Fibroblast of mammary gland (primary cell): ENCODE measurements at places on chromosomes 4 and X.
A peak's percentile ranks its signal among the peaks of the same experiment; 100 is the strongest.

- DNase-seq: peak; percentile 27
Measured at GRCh38 chr4:3644849-3645627, 112.8 kb upstream of the LRPAP1 start.

DNA sequence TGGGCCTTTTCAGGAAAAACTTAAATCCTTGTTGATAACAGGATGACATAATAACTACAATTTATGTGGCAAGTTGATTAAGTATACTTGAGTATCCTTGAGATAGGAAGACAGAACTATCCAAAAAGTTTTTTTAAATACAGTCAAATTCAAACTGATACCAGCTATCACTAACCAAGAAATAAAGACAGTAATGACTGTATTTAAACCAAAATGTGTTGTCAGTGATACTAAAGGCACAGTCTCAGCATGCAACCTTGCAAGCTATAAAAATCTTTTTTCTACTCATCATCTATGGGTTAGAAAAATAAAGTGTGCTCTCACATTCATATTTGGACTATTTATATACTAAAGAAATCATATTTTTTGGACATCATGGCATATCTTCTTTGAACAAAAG, 64.7 kb downstream of the PAPSS1 start:
- no peak for DNase-seq

DNA sequence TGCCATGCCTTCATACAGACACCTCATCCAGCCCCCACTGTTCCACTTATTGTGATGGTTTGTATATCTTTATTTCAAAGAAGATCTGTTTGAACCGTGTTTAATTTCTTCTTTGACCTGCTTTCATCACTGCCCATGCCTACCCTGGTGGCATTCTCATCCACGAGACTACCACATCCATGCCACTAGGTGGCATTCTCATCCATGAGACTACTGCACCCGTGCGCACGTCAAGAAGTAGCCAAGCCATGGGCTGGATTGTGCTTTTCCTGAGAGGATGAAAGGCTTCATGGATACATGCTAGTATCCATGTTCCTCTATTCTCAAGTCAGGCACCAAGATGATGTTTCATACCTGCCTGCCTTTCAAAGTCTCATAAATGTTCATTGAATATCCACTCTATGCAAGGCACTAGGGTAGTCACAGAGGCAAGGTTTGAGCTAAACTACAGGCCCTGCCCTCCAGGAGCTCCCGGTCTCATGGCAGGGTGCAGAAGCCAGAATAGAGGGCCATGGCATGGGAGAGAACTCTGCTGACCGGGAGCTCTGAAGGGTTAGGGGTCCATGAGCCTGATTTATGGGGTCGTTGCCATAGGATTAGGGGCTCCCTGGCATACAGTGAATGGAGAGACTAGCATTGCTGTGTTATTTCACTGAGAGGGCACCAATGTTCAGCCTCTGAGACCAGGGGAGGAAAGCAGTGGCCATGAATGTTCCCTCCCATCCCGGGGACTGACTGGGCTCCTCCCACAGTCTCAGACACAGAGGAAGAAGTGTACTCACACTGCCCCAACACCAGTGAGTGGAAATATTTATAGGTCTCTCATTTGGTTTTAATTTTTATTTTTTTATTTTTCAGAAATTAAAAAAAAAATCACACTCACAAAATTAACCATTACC, 24.8 kb upstream of the EOLA2 start:
- peak; percentile 66 for DNase-seq

DNA sequence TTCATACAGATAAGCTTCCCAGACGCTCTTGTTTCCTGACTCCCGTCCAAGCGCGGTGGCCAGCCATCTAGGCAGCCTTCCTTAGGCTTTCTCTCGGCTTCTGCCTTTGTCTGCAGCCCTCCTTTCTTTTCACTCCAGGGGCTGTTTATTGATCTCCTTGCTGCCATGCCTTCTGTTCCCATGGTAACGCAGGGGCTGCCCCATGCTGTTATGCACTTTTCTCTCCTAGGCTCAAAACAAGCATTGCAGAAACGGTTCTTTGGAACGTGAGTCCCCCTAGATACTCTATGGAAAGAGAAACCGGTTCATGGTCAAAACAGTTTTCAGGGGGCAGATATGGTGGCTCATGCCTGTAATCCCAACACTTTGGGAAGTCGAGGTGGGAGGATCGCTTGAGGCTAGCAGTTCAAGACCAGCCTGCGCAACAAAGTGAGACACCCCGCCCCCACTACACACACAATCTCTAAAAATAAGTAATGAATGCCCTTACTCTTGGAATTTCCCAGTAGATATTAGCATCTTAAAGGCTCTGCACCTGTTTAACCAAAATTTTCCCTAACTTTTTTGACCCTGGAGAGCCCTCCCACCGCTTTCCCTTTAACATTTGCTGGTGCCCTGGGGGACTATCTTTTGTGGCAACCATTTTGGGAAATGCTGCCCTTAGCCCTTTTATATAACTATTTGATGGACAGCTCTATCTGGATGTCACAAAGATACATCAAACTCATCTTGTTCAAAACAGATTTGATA, 53.9 kb upstream of the ZNF157 start:
- DNase-seq: no peak

DNA sequence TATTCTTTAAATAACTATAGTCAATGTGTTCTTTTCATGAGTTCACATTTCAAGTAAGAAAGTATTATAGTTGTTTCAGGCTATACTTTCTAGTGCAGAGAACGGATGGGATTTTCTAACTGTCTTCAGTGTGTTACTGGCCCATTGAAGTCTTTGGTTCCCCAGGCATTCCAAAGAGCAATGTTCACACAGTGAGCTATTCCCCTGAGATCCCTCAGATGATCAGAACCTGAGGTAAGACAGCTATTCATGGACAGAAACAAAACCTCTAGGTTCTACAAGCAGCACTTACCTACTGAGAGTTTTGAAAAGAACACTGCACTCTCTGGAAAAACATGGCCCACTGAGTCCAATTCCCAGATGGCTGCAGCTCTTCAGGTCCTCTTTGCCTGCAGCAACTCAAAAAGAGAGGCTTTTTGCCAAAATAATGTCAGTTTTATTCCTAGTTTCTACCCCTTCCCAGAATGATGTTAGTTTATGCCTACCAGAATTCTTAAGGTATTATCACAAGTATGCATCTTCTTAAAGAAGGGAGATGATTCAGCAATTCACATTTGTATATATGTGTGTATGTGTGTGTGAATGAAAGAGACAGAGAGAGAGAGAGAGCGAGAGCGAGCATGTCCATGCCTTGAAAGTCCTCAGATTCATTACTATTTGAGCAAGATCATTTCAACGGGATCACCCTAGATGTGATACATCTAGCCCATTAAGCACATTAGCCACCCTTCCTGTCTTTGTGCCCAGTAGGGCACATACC, 146.1 kb downstream of the PDHA2 start:
- DNase-seq: peak; percentile 2

- peak; percentile 35 for DNase-seq
Measured at GRCh38 chr4:125765941-125766340, 451.2 kb downstream of the FAT4 start.

- DNase-seq: no peak
Measured at GRCh38 chrX:16223385-16223784, 56.1 kb downstream of the MAGEB17 start.

GRCh38 chrX:320126-320783, 1.7 kb upstream of the GTPBP6 start:
- peak; percentile 18 for DNase-seq

DNA sequence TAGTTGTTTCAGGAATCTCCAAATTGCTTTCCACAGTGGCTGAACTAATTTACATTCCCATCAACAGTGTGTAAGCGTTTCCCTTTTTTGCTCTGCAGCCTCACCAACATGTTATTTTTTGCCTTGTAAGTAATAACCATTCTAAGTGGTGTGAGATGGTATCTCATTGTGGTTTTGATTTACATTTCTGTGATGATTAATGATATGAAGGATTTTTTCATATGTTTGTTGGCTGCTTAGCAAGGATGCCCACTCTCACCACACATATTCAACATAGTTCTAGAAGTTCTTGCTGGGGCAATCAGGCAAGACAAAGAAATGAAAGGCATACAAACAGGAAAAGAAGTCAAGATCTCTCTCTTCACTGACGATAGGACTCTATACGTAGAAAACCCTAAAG, 472.4 kb downstream of the ZNF674 start:
- no peak for DNase-seq

DNA sequence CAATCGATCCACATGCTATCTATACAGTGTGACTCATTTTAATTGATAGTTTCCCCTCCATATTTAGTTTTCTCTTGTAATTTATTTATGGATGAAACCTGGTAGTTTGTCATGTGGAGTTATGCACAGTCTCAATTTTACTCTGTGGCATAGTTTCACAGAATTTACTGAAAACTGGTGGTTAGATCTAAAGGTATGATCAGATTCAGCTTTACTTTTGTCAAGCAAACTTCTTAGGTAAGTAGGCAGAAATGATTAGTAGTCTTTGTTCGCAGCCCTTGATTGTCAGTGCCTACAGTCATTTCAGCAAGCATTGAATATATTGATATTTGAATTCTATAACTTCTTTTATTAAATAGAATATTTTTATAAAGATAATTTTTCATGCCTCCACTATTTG, 2.5 kb downstream of the ADD1 start:
- no peak for DNase-seq

GRCh38 chr4:10421344-10422055, 35.7 kb downstream of the ZNF518B start:
- DNase-seq: no peak

GRCh38 chr4:25807102-25807728, 55.6 kb downstream of the SEL1L3 start:
- DNase-seq: no peak

DNA sequence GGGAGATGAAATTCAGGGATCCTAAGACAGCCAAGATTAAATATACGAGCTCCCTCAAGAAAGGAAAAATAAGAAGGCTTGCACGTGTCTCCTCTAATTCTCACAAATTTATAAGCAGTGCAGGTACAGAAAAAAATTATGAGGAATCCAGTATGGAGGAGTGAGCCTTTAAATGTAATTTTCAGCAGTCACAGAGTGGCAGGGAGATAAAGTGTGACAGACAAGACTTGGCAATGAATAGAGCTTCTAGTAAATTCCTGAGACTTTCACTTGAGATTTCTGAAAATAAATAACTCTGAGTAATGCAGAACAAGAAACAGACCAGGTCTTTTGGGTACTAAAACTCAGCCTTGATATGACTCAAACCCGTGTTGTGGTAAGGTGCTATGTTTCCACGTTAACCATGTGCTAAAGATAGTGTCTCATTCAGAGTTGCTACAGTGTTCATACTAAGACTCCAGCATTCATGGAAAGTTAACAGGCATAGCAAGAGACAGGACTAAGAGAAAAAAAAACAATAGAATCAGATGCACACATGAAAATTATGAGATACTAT, 119.8 kb downstream of the SPOCK3 start:
- DNase-seq: peak; percentile 2

GRCh38 chrX:88425739-88426138, 321.3 kb upstream of the CPXCR1 start:
- DNase-seq: peak; percentile 0

GRCh38 chr4:26207631-26208030, 113.2 kb upstream of the RBPJ start:
- peak; percentile 47 for DNase-seq

GRCh38 chrX:13013363-13014110, 30.9 kb downstream of the FAM9C start:
- DNase-seq: peak; percentile 21
